Temporal lobe (tissue), 4 donors: ENCODE measurements at places on chromosomes 7 and 10. TPM values are rescaled to one million over a fixed set of nuclear protein-coding genes. Genes with fewer than 3 reads are reported as not detected.

CYP3A5 gene
- under 0.01 TPM for total RNA-seq

DGKI gene
- total RNA-seq, result 92.0 TPM

CNPY1 gene
- 0.74 TPM for total RNA-seq

MORN4 gene
- 28.3 TPM for total RNA-seq

HTR5A gene
- 1.2 TPM for total RNA-seq

DEPP1 gene
- 3.4 TPM for total RNA-seq

POLL gene
- 6.1 TPM for total RNA-seq

TLX1 gene
- not detected for total RNA-seq

FGFBP3 gene
- 22.1 TPM for total RNA-seq
